Activated CD8-positive, alpha-beta memory T cell treated with anti-CD3 and anti-CD28 coated beads for 1 hour (primary cell): ENCODE measurements at places on chromosomes 3 and 15.

GRCh38 chr3:152728231-152728980 lies 106.5 kb upstream of the P2RY1 start:
- DNase-seq: no peak

- no peak for DNase-seq
Observed at GRCh38 chr3:29072611-29073010, 208.3 kb upstream of the RBMS3 start.

DNA sequence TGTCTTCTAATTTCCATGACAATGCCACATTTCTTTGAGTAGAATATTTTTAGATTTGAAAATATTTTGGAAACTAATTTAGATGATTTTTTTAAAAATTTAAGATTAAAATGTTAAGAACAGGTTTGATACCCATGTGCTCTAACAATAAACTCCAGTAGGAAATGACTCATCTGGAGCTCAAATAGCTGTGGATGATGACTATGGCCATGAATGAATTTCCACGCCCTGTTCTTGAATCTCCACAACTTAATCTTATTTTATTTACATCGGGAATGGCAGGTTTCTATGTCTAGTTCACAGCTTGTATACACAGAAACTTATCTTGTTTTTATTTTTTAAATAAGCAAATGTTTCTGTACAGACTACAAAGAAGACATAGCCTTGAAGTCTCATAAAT lies 726.8 kb downstream of the NAALADL2 start:
- DNase-seq: no peak

GRCh38 chr15:41809526-41810220 lies 18.2 kb upstream of the JMJD7 start:
- DNase-seq: no peak

GRCh38 chr15:71448688-71449114 lies 333.4 kb downstream of the THSD4 start:
- no peak for DNase-seq

GRCh38 chr3:157092230-157092629 lies 67.7 kb downstream of the CCNL1 start:
- no peak for DNase-seq
